ENCODE measurements at places on chromosomes 2 and 18.

GRCh38 chr2:20451761-20452499 is 5.1 kb downstream of the RHOB start:
- DNase-seq, result no peak

DNA sequence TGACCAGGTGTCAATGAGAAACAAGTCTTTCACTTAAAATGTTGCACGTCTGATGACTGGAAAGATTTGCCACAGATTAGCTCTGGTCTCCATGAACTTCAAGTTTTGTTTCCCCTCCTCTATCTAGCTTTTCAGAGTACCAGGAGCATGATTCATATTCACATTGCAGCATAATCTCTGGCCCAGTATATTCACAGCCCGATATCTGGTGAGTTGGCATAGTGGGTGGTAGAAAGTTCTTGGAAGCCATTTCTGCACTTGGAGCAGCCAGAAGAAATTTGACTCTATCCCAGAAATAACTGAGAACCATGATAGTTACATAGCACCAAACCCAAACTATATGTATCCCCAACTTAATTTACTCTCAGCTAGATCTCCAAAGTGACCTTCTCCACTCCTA is 503.9 kb downstream of the PID1 start:
- DNase-seq, result no peak

- no peak for DNase-seq
Observed at GRCh38 chr2:157107460-157107859, 150.0 kb upstream of the GALNT5 start.

GRCh38 chr2:97706112-97706511 is 7.3 kb upstream of the ZAP70 start:
- DNase-seq, result no peak

DNA sequence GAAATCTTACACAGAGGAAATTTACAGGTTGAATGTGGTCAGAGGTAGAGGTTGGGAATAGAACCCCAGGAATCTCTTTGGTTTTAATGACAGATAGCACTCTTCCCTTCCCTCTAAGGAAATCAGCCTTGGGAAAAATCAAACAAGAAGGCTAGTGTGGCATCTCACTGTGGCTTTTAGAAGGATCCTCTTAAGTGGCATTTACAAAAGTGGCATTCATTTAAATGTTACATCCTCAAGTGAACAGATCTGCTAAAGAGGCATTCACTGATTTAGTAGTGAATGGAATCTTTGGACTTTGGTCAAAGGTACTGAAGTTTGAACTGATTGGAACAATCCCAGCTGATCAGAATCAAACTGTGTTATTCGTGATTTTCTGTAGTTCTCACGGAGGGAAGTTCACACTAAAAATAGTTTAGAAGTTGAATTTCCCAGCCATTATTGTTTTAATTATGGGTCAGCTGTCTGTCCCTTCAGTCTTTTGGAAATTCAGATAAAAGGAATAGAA is 136.5 kb upstream of the FN1 start:
- DNase-seq, result no peak
